NCI-H1930 (cell line): ENCODE measurements at places on chromosomes 6 and 20.

DNA sequence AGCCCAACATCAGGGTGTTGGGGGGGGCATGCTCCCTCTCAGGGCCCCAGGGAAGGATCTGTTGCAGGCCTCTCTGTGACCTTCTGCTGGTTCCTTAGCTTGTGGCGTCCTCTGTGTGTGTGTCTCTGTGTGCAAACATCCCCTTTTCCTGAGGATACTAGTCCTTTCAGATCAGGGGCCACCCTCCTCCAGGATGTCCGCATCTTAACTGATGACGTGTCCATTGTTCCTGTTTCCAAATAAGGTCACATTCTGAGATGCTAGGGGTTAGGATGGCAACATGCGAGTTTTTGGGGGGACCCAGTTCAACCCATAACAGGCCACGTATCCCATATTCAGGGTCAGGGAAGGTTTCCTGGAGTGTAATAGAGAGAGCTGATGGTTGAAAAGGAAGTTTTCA, 40.9 kb downstream of the GMPR start:
- no peak for DNase-seq

GRCh38 chr6:136284909-136285308, 4.7 kb downstream of the BCLAF1 start:
- DNase-seq: no peak

DNA sequence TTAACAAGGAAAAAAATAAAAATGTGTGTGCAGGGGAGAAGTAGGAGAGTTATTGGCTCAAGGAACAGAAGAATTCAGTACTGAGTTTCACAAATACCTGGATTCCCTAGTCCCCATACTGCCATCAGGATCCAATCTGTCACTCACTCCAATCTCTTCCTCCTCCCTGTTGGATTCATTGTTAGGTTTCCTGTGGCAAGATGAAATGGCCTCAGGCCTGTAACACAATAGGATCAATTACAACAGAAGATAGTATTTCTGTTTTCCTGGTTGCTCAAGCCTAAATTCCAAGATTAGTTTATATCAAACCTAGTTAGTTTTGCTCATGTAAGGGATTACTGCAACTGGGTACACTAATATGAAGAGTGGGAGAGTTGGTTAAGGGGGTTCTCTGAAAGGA, 24.4 kb downstream of the HCRTR2 start:
- DNase-seq: no peak

- no peak for DNase-seq
Observed at GRCh38 chr20:38970302-38970701, 8.2 kb downstream of the DHX35 start.

DNA sequence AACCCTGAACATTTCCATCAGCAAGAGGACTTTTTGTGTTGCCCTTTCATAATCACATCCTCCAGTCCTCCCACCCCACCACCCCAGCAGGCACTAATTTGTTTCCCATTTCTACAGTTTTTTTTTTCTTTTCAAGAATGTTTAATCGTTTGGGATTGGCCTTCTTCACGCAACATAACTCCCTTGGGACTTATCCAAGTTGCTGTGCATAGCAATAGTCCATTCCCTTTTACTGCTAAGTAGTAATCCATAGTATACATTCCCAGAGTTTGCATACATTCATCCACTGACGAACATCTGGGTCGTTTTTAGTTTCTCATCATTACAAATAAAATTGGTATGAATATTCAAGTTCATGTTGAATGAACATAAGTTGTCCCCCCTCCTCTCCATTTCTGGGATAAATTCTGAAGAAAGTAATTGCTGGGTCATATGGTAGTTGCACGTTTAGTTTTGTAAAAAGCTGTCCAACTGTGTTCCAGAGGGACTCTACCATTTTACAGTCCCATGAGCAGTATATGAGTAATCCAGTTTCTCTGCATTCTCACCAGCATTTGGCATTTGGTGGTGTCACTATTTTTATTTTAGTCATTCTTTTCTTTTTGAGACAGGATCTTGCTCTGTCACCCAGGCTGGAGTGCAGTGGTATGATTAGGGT, 90.8 kb downstream of the DOK5 start:
- DNase-seq: no peak

DNA sequence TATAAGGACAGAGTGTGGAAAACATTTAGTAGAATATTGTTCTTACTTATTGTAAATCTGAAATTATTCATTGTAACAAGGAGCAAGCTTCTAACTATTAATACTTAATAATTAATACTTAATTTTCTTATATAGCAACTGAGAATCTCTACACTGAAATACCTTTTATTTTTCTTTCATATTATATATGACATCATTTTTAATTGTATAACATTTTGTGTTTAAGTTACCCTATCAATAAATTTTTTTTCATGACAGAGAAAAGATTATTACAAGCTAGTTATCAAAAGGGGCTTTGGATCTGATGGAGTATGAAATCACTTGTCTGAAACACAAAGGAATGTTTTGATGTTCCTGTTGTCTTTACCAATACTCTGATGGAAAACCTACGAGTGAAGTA, 72.2 kb upstream of the CNKSR3 start:
- DNase-seq: no peak

DNA sequence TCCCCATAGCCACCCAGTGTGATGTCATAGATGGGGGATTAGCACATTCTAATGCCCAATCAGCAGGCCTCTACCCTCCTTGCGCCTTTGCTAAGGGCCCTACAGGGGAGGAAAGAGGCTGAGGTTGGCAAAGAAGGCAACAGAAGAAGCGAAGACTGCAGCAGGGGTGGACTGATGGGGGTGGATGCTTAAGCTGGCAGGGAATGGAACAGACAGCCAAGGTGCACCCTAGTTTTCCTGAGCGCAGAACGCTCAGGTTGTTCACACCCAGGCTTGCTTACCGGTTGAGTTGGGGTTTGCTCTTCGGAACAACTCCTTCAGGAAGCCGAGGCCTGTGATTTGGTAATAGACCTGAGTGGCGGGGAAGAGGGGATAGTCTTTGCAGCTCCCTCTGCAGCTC, 12.7 kb downstream of the MRPS18A start:
- no peak for DNase-seq

- no peak for DNase-seq
Observed at GRCh38 chr6:119517428-119517827, 167.9 kb upstream of the MAN1A1 start.

GRCh38 chr6:5644523-5645185, 362.1 kb downstream of the NRN1 start:
- no peak for DNase-seq

DNA sequence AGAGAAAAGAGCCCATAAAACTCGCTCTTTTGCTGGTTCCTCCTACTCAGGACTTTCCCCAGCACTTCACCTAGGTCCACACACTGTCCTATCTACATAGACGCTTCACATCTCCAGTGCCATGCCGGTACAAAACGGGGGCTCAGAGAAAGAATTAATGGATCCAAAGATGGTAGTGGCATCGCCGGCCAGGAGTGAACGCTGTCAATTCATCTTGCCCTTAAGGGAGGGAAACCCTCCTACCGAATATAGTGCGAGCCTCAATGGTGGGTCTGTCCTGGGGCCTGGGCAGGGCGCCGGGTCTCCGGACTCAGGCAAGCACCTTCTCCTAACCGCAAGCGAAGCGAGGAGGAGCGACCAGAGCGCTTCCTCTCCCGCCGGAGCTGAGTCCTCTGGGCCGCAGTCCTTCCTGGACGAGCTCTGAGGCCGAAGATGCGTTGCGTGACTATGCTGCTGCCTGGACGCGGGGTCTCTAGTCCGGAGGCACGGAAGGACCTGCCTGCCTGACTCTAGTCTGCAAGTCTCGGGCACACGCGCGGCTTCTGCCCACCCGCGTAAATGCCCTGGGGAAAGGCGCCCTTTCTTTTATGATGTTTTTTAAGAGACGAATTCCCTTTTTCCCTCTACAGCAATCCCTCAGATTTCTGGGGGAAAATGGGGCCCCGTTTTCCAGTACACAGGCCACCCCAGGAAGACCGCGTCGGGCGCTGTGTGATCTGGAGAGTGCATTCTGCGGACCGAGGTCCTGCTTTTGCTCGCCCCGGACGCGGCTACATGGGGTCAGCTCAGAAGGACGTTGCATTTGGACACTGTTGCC, 100.1 kb upstream of the PRDM1 start:
- no peak for DNase-seq

- no peak for DNase-seq
Observed at GRCh38 chr6:111555036-111555435, 50.6 kb downstream of the TRAF3IP2 start.

GRCh38 chr20:57092112-57092899, 174.1 kb downstream of the BMP7 start:
- DNase-seq: peak; percentile 56

DNA sequence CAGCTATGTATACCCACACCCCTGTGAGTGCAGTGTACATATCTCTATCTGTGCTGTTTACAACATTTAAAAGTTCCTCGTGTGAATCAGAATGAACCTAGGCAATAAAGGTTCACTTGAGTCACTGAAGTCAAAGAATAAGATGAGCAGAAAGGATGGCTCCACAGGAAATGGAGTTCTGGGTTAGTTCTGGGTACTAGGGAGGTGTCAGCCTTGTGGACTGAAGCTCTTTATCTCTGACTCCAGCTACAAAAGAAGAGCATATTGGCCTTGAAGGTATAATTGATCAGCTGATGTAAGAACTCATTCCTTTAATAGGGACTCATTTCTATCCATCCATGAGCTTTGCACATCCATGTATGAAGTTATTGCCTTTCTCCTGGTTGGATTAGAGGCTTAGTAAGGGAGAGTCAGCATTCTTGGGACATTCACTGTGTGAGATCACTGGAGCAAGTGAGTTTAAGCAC, 73.9 kb upstream of the BACH2 start:
- DNase-seq: no peak

- no peak for DNase-seq
Observed at GRCh38 chr6:137821491-137821890, 45.6 kb upstream of the TNFAIP3 start.

- no peak for DNase-seq
Observed at GRCh38 chr20:19000078-19000477, 186.5 kb downstream of the SCP2D1 start.

DNA sequence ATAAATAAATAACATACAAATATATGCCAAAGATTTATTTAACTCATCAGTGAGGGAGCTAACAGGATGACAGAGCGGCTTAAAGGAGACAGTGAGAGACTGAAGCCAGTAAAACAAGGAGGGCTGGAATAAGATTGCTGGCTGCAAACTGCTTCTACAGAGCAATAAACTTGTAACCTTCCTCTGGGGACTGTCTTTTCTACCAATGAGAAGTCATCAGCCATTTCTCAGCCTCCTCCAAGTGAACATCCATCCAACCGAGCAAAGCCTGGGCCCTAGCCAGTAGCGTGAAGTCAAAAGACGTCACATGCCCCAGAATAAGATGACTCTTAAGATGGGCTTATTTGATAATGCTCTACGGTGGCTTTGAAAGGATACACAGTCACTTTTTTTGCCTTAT, 42.5 kb downstream of the CPXM1 start:
- no peak for DNase-seq

GRCh38 chr6:40887792-40888340, 151.2 kb downstream of the UNC5CL start:
- DNase-seq: no peak

- no peak for DNase-seq
Observed at GRCh38 chr6:105803442-105803841, 282.7 kb upstream of the PRDM1 start.

GRCh38 chr6:143806282-143807102, 36.6 kb upstream of the LTV1 start:
- DNase-seq: no peak

- DNase-seq: no peak
Observed at GRCh38 chr6:166926748-166927147, 29.6 kb downstream of the RNASET2 start.

- DNase-seq: peak; percentile 78
Observed at GRCh38 chr6:157229713-157230112, 93.6 kb downstream of the TMEM242 start.

GRCh38 chr6:135030532-135031178, 24.0 kb downstream of the HBS1L start:
- DNase-seq: no peak

GRCh38 chr6:116866281-116866871, 10.7 kb upstream of the RFX6 start:
- DNase-seq: no peak

DNA sequence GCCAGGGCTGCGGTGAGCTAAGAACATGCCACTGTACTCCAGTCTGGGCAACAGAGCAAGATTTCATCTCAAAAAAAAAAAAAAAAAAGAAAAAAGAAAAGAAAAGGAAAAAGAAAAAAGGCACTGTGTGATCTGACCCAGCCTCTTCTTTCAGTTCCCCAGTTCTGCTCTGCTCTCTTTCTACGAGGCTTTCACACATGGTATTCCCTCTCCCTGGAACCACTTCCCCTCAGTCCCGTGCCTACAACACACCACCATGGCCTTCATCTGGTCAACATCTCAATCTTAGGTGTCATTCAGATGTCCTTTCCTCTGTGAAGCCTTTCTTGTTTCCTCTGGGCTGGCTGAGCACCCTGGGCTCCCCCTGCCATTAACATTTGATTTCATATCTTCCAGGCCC, 2.3 kb upstream of the DSN1 start:
- no peak for DNase-seq

DNA sequence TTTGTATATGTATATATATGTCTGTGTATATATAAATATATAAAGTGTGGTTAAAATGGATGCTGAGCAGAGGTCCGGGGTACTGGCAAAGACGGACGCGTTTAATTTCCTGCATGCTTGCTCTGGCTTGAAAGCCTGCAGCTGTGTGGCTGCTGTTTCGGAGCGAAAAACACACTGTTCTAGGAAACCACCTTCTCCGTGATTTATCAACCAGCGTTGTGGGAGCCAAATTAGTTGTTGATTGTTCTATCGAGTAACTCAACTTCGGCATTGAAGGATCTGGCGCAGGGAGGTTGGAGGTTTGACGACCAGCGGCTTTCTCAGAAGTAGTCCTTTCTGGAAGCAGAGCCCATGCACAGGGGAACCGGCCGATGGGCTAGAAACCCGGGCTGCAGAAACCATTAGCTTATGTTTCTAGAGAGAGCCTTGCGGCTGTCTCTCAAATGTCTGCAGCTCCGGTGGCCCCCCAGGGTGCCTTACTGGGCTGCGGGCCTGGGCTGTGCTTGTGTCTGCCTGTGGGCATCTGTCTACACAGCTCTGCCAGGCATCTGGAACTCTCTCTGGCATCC, 81.8 kb downstream of the EDN3 start:
- DNase-seq: no peak

DNA sequence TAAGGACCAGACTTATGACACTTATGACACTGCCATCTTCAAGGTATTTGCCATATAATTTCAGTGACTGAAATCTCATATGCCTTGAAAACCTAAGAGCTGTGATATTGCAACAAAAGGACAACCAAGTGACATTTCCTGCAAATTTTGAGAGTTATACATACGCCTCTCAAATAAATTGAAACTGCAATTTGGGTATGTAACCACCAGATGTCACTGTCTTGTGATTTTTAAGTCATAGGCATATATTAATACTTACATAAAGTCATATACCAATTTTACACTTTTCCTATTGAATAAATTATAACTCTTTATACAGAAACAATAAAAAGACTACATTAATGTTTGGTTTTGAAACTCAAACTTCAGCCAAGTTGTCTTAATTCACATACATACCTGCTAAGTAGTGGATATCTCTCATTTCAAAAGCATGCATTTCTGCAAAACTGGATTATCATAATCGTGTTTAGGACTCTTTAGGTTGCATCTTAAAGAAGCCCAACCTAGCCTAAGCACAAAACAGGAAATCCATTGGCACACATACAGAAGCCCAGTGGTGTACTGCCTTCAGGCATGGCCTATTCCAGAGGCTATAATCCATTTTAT, 180.2 kb downstream of the PACRG start:
- DNase-seq: no peak

GRCh38 chr6:52512199-52512598, 64.7 kb downstream of the TRAM2 start:
- no peak for DNase-seq

- no peak for DNase-seq
Observed at GRCh38 chr6:7997286-7997685, 66.9 kb downstream of the BLOC1S5 start.
